T-helper 1 cell (primary cell): ENCODE measurements at places on chromosomes 3 and 15.

- DNase-seq = no peak
These were observed 52.0 kb downstream of the SNRK start for GRCh38 chr3:43338295-43338694.

GRCh38 chr3:74787011-74787410, 172.6 kb upstream of the CNTN3 start:
- DNase-seq = no peak

GRCh38 chr3:14804835-14805780, 13.7 kb upstream of the FGD5 start:
- DNase-seq = no peak

GRCh38 chr3:13300546-13301285, 119.4 kb downstream of the NUP210 start:
- DNase-seq = no peak

- DNase-seq = no peak
These were observed 30.6 kb downstream of the SLC28A1 start for GRCh38 chr15:84914909-84915605.

DNA sequence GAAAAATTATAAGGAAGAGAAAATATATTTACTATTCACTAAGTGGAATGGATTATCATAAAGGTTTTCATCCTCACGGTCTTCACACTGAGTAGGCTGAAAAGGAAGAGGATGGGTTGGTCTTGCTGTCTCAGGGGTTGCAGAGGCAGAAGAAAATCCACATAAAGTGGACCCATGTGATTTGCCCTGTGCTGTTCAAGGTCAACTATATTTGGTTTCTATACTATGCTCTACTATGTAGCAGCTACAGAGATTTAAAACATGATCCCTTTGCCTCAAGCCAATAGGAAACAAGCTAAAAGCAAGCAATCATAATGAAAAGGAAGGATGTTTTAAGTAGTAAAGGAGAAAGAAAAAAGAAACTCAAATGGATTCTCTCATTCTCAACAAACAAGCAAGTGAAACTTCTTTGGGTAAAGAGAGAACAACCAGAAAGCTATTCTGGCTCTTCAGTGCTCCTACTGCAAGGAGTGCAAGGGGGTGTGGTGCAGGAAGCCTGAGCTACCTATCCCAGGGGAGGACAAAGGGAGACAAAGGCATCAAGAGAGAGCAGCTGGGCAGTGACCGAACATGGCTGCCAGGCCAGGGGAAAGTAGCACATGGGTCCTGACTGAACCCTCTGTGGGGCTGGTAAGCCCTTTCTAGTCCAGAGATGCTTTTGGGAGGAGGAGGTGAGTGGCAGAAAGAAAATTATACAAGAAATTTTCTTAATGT, 35.9 kb downstream of the SFMBT1 start:
- DNase-seq = no peak

DNA sequence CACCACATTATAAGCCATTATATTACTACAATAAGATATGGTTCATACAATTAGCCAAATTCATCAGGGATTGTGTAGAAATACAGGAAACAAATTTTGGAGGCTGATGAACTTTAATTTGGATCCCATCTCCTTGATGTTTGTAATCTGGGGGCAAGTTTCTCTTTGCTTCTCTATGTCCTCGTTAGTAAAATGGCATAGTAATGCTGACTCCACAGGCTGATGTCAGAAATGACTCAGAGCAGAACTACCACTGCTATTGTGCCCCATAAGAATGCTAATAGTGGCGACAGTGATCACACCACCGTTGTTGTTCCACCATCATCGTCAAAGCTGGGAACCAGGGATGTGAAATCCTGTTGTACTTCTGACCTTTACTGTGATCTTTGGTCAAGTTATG, 722.3 kb upstream of the LMCD1 start:
- no peak for DNase-seq

GRCh38 chr3:88918841-88919240, 188.6 kb upstream of the EPHA3 start:
- DNase-seq = no peak

DNA sequence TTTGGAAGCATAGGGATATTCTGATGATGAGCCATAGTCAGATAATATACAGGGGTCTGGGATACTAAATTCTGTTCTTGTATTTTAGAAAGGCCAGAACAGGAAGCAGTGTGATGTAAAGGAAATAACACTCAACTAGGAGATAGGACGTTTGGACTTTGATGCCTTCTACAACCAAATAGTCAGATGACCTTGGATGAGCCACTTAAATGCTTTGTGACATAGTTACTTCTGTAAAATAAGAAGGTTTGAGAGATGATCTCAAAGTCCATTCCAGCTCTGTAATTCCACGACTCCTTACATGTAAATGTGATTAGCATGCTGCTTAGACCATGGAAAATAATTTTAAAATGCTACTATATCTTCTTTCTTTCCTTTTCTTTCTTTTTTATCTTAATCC, 29.5 kb upstream of the CCDC54 start:
- no peak for DNase-seq

DNA sequence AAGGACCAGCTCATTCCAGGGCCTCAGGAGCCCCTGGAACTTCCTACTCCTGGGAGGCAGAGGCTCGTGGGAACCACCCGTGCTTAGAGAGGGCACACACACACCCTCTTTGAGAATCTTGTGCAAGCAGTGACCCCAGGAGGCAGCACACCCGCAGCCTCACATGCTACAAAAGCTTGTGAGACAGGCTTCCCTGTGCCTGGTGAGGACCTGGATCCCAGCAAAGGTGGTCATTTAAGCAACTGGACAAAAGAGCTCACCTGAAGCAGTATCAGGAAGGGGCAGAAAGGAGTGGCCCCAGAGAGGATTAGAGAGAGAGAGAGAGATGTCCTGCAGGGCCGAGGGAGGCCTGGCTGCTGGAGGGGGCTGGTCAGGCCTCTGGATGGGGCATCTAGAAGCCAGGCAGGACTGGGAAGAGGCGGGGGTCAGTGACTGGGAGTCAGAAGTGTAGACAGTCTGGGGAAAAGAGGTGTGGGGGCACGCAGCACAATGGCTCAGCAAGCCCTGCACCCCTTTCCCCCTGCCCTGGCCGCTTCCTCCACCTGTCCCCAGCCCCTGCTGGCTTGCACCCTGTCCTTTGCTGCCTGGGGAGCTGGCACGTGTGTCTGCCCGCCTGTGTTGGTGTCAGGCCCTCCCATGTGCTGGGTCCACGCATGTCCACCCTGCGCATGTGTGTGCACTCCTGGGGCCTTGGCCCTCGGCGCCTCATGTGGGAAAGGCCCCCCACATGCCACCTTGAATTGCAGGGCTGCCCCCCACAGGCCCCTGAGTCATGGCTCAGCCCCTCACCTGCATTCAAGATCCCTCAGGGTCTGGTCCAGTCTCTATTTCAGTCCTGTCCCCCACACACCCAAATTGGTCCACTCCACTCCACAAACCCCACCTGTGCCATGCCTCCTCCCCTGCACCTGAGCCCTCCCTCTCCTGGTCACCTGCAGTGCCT, 36.9 kb downstream of the TSPAN3 start:
- DNase-seq = no peak

GRCh38 chr3:64431526-64432091, 206.3 kb upstream of the PRICKLE2 start:
- DNase-seq = no peak

DNA sequence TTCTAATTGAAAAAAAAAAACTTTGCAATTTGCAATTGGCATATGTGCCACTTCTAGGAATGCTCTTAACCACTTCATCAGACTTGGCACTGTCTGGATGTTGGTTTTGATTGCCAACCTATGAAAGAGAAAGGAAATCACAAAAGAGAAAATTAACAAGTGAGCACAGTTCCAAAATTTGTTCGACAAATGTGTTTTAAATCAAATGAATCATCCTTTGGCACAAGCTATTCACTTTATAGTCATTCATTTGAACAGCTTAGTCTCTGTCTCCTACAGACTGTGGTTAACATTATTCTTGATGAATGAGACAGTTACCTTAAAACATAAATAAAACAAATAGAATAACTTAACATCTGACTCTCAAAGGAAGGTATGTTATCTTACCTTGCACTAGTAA, 265.0 kb downstream of the EPHA3 start:
- DNase-seq = no peak

DNA sequence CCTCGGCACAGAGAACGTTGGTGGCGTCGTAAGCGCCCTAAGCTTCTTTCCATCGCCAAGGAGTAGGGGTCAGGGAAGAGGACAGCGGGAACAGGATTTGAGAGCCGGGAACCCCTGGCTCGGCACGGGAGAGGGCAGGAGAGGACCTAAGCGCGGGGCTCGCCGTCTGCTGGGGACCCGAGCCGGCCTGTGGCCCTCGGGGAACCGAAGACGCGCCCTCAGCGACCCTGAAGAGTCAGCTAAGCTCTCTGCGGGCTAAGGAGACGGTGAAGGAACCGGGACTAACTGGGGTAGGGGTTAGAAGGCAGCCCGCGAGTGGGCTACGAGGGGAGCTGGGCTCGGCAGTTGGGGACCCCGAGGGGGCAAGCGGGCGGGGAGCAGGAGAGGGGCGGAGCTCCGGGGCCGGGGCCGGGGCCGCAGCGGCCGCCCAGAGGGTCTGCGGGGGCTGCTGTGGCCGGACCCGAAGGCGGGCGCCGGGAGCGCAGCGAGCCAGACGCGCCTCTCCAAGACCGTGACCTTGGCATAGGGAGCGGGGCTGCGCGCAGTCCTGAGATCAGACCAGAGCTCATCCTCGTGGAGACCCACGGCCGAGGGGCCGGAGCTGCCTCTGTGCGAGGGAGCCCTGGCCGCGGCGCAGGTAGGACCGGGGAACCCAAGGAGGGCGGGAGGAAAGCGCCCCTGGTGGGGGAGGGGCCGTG, 574 bp downstream of the CASR start:
- DNase-seq = no peak

DNA sequence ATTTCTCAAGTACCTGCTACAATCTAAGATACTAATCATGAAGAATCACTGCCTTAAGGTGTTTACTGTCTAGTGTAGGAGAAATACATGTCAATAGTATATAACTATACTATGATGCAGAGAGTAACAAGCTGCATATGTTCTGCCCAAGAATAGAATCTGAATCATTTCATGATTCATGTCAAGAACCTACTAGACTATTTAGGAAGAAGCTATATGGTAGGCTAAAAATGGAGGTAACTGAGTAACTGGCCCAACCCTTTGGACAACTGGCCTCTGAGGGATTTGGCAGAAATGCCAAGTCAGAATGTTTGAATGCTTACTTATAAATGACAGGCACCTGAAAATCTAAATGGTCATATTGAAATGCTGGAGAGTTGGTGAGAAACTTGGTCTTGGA, 59.9 kb upstream of the DGKG start:
- no peak for DNase-seq

DNA sequence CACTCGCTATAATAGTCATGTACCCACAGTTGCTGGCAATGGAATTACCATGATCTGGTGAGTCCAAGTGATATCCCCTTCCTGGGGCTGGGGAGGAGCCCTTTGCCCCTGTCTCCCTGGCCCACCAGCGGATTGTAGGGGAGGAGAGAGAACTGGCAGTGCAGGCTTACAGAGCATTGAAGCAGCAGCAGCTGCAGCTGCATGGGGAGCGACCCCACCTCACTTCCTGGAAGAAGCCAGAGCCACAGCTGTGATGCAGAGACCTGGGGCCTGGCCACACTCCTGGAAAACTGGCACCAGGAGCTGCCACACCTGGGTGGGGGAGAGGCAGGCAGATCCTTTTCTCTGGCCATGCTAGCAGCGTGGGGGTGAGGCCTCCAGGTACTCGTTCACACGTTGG, 300.1 kb upstream of the PROK2 start:
- no peak for DNase-seq

DNA sequence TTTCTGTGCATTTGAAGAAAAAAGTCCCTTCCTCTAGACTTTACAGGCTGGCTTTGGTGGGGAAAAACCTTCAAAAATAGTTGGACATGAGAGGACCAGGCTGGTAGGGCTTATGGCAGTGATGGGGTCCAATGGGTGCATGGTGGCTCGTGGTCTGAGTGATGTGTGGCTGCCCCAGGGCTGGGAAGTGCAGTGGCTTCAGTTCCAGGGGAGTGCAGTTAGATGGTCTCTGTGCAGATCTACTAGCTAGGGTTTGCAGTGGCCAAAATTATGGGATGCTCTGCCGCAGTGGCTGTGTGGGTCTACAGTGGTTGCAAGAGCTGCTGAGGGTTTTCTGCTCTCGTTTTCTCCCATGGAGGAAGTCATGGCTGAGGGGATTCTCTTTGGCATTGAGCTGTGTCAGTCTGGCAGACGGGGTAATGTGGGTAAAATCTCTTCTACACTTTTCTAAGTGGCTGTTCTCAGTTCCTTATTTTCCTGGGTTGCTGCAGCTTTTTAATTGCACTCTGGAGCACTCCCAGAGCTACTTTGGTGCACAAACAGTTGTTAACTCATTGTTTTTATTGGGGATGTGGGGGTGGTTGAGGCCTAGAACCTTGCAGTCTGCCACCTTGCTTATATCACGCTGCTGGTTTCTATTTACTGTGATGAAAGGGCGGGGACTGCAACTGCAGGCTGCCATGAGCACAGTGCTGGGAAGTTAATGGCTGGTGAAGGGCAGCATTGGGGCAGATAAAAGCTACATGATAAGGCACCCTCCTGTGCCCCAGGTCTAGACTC, 1324.6 kb downstream of the NSUN3 start:
- DNase-seq = no peak

GRCh38 chr3:16183601-16184270, 9.3 kb downstream of the GALNT15 start:
- DNase-seq = no peak

DNA sequence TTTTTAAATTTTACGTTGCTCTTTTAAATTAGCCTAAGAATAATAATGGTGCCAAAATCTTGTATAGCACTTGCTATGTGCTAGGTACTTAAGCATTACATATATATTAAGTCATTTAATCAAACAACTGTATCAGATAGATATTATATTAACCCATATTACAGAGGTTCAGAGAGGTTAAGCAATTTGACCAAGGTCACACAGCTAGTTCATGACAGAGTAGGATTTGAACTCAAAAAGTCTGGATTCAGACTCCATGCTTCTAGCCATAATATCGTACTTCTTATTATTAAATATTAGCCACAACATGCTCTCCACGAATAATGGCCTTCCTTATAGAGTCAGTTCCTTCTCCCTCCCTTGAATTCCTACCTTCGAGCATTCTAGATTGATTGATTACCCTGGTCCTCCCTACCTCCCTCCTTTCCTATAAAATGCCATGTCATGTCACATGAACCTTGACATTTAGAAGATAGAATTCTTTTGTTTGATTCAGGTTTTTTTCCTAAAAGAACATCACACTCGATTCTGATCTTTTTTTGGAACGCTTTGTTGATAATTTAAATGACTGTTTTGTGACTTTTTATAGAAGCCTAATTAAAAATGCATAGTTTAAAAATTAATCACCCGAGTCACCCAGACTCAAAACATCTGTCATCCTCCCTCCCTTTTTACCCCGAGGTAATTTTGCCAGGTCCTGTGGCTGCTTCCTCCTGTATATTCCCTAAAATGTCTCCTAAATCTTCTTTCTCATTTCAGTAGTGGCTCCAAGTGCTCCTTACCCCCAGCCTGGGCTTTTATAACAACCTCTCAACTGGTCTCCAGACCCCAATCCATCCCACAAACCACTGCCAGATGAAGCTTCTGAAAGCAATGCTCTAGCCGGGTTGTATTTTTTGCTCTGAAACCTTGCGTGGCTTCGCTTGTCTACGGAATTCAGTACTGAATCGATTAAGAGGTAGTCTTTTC, 8.5 kb upstream of the PSMD6 start:
- DNase-seq = no peak
